Stimulated activated CD4-positive, alpha-beta T cell treated with anti-CD3 and anti-CD28 coated beads, Interleukin-15, amount 100 ng/mL, for 48 hours (primary cell): ENCODE measurements at places on chromosomes 13 and 19.

- DNase-seq = no peak
Measured at GRCh38 chr13:43263047-43263446, 239.7 kb downstream of the DNAJC15 start.

GRCh38 chr13:98265692-98266551 is 88.9 kb upstream of the RNF113B start:
- DNase-seq = no peak

DNA sequence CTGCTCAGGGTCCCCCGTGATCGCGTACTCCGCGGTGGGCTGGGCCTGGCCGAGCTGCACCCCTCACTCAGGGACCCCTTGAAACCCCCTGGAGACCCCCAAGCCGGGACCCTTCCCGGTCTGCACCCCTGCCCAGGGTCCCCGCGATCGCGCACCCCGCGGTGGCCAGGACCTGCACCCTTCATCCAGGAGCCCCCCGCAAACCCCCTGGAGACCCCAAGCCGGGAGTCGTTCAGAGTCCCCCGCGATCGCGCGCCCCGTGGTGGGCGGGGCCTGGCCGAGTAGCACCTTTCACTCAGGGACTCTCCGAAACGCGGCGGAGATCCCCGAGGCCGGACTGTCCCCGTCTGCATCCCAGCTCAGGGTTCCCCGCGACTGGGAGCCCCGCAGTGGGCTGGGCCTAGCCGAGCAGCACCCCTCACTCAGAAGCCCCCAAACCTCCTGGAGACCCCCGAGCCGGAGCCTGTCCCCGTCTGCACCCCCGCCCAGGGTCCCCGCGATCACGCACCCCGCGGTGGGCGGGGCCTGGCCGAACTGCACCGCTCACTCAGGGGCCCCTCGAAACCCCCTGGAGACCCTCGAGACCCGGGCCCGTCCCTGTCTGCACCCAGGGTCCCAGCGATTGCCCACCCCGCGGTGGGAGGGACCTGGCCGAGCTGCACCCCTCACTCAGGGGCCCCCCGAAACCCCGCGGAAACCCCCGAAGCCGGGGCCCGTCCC is 748 bp downstream of the LMNB2 start:
- peak; percentile 33 for DNase-seq

DNA sequence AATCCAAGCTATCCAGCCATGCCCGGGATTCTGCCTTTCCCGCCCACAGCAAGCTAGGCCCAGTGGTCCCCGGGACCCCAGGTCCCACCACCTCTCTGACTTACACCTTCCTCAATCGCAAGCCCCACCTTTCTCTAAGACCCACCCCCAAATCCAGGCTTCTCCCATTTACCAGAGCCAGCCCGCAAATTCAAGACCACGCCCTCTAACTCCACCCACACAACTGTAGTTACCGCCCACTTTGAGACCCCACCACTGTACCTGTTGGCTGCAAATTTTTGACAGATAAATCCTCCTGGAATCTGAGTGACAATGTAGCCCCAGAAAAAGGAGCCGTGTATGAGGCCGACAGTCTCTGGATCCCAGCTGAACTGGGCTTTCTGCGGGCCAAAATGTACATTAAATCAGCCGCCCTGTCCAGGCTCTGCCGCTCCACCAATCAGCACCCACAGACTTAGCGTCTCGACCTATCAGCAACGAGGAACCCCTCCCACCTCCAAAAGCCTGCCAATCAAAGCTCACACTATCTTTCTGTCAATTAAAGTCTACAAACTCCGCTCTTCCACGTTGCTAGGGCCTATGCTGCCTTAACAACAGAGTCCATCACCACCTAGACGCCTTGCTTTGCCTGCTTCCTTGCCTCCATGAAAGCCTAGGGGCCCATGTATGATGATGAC is 6.3 kb downstream of the SLC17A7 start:
- DNase-seq = no peak

- no peak for DNase-seq
Measured at GRCh38 chr13:56528040-56528790, 612.5 kb upstream of the PRR20A start.

DNA sequence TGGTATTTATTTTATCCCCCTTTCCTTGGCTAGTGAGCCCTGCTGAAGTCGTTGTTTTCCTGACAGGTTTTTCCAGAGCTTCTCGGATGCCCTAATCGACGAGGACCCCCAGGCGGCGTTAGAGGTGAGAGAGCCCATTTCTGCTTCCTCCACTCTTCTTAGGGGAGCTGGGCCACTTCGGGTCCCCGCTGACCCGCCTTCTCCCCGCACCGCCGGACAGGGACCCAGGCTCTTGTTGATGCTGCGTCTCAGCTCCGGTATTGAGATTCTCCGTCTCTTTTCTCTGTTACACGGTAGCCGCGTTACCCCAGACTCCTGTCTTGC is 306 bp downstream of the SUGT1 start:
- no peak for DNase-seq

DNA sequence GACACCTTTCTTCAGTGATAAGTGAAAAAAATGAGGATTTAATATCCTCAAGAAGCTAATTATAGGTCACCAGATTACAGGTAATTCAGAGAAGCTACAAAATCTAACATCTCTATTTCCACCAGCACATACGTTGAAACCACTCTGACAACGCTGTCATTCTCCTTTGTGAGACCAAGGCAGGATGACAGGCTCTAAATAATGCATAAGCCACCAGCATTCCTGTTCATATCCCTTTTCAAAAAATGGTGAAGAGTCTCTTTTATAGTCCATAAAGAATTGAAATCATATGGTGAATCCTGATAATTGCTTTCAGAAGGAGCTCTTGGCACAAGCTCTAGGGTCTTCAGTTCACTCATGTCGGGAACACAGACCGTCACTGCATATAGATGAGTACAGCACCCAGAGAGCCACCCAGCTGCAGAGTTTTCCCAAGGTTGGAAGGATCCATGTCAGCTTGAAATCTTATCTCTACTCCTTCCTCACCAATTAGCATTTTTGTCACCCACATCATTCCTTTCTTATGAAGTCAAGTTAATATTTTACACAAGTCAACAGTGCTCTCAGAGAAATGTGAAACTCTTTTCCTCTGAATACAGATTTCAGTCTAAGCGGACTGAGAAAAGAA is 431.4 kb downstream of the TBC1D4 start:
- DNase-seq = no peak

DNA sequence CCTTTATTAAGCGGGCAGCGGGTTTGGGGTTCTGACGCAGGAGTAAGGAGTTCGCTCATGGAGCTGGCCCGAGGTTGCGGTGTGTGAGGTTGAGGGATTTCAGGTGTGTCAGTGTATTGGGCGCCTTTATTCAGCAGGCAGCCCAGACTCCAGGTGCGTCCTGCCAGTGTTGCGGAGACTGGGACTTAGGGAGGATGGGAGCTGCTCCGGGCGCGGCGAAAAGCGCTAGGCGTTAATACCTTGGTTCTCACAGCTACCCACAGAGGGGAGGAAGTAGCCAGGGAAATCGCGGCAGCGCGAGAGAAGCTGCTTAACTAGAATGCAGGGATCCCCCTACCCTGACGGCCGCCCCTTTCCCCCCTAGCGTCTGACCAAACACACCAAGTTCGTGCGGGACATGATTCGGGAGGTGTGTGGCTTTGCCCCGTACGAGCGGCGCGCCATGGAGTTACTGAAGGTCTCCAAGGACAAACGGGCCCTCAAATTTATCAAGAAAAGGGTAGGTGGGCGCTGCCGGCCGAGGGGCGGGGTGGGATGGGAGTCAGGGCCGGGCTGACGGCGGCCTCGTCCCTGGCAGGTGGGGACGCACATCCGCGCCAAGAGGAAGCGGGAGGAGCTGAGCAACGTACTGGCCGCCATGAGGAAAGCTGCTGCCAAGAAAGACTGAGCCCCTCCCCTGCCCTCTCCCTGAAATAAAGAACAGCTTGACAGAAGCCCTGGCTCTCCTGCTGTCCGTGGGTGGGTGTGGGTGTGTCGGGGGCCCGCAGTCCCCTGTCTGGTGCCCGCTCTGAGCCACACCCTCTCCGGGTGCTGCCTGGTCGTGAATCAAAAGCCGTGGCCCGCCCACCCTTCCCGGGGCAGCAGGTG is 1.1 kb downstream of the RPL36 start:
- DNase-seq = peak; percentile 63

- DNase-seq = no peak
Measured at GRCh38 chr19:4483385-4483784, 11.3 kb downstream of the HDGFL2 start.

- DNase-seq = no peak
Measured at GRCh38 chr19:17035842-17036424, 9.3 kb upstream of the CPAMD8 start.

DNA sequence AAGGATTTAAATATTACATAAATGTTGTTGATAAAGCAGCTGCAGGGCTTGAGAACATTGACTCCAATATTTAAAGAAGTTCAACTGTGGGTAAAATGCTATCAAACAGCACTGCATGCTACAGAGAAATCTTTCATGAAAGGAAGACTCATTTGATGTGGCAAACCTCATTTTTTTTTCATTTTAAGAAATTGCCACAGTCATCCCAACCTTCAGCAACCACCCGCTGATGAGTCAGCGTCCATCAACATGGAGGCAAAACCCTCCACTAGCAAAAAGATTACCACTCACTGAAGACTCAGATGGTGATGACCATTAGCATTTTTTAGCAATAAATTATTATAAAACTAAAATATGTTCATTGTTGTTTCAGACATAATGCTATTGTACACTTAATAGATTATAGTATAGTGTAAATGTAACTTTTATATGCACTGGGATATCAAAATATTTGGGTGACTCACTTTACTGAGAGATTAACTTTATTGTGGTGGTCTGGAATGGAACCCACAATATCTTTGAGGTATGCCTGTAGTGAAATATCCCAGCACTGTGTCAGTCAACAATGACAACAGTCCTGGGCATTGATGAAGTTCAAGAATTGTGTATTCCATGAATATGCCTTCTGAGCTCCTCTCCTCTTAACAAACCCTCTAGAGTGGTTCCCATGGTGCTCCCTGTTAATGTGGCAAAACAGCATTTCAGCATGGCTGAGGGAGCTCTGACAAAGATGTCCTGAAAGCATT is 52.4 kb upstream of the SOX21 start:
- DNase-seq = peak; percentile 4

DNA sequence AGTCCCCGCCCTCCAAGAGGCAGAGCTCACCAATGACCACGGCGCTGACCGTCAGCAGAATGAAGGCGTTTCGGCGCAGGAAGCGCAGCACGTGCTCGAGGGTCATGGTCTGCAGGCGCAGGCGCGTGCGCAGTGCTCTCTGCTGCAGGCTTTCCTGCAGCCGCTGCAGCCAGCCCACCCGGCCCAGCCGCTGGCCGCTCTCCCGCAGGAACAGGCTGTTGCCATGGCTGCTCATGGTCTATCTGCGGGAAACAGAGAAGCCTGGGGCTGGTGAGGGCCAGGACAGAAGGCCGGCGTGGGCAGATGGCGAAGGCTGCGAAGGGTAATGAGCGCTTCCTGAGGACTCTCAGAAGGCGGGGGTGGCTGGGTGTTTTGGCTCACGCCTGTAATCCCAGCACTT is 7.0 kb downstream of the SLC1A6 start:
- no peak for DNase-seq

DNA sequence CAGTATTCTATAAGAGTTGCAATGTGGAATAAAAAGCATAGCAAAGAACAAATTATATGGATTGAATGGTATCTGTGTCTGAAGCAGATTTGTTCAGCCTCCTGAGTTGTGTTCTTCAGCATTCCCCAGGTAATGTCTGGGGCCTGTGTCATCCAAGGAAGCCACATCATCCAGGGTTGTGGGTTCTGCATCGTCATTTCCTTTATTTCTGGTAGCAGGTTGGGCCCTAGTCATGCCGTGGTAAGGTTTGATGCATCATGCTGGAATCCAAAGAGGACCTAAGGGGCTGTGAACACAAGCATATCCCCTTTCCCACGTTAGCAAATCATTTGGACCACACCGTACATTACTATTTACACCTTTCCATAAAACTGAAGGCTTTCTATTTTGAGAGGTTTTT is 131.0 kb upstream of the ZNF91 start:
- no peak for DNase-seq

- no peak for DNase-seq
Measured at GRCh38 chr13:27170221-27170515, 1.4 kb downstream of the USP12 start.

DNA sequence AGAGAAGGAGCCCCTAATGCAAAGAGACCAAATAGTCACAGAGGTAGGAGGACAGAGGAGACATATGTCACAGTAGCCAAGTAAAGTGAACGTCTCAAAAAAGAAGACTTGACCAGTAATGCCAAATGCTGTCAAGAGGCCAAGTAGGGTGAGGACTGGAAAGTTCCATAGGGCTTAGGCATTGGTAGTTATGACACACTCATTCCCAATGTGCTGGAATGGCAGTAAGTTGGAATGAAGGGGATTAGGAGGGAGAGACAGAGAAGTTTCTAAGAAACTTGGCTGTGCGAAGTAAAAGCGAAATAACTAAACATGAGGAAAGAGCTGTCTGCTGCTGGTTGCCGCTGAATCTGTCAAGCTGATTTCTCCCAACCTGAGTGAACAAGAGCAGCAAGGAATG is 14.9 kb upstream of the FRY start:
- no peak for DNase-seq

DNA sequence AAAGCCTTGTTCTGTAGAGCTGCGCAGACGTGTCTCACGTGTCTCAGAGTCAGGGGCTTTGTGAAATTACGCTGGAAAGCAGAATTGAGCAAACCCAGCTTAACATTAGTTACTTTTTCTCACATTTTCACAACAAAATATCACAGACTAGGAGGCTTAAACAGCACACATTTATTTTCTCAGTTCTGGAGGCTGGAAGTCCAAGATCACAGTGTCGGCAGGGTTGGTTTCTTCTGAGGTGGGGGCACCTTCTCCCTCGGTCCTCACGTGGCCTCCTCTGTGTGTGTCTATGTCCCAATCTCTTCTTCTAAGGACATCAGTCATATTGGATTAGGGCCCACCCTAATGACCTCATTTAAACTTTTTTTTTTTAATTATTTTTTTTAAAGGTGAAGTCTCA is 4.7 kb upstream of the EIF3G start:
- DNase-seq = no peak

DNA sequence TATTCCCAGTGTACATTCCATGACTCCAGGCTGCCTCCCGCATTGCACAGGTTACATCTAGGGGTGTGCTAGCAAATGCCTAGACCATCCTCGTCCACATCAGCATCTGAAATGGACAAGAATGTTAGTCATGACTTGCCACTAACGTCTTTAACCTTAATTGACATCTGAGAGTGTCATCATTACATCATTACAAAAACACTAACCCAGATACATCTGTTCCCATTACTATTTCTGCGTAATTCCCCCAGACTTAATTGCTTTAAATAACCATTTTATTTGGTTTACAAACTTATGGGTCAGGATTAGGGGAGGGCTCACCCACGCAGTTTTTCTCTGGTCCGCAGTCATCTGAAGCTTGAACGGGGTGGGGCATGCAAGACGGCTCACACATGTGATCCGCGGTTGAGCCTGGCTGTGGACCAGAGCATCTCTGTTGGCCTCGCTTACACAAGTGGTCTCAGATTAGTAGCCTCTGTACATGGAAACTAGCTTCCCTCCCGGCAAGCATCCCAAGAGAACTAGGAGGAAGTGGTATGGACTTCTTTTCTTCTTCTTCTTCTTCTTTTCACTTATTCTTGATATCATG is 15.9 kb downstream of the KL start:
- no peak for DNase-seq
